ENCODE measurements at places on chromosomes 5 and 9.

DNA sequence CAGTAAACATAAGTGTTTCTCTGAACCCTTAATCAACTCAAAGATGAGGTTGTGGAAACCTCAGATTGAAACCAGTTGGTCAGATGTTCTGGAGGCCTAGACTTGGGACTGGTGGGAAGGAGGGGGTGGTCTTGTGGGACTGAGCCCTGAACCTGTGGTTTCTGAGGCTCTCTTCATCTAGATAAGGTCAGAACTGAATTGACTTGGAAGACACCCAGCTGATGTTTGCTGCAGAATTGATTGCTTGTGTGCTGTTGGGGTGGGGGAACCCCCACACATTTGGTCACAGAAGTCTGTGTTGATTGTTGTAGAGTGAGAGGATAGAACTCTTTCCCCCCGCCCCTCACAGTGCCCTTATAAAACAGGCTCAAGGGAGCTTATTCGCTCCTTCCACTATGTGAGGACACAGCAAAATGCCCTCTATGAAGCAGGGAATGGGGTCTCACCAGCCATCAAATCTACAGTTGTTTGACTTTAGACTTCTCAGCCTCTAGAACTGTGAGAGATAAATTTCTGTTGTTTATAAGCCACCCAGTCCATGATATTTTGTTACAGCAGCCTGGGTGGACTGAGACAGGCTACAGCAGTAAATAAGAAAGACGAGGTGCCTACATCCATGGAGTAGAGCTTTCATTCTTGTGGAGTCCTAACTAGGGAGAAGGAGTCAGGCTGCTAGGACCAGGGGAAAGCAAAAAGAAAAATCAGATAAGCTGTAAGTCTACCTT, 25.7 kb upstream of the UGCG start:
- no peak for DNase-seq

DNA sequence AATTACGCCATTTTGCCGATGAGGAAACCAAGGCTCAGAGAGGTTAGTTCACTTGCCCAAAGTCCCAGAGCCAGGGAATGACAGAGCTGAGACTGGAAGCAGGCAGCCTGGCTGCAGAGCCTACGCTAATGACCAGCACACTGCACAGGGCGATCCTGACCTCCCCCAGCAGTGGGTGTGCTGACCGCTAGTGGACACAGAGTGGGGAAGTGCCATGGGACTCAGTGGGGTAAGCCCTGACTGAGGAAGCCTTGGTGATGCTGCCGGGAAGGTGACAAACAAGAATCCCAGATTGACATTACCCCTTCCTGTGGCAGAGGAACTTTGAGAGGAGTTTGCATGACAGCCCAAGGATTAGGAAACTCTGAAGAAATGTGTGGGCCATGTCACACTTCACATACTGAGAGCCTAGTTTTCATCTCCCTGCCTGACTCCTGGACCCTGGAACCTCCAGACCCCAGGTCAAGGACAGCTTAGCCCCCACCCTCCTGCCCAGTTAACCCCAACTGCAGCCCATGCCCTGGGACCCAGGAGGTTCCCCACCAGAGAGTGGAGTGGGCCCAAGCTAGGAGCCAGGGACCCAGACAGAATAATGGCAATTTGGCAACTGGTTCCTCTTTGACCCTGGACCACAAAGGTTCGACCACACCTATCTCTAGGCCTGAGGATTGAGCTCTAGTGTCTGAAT, 19.7 kb upstream of the CSF1R start:
- DNase-seq, result no peak

- DNase-seq, result no peak
Measured at GRCh38 chr9:90860382-90860781, 58.8 kb downstream of the SYK start.

- DNase-seq, result no peak
Measured at GRCh38 chr9:107991581-107991980, 502.0 kb upstream of the KLF4 start.

DNA sequence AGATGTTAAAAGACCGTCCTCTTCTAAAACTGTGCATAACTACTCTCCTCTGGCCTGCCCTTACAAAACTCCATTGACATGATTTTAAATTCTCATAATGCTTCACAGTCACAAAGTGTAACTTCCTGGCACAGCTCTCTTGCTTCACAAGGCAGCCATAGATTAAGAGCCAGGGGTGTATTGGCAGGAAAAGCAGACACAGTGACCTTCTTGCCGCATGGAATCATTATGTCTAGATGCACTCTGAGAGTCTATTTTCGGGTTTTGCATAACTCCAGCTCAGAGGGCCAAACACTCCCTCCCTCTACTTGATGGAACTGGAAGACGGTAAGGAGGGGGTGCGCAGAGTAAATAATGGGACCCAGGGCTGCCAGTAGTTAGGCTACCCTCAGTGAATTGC, 110.1 kb downstream of the MARCHF3 start:
- DNase-seq, result no peak

- DNase-seq, result no peak
Measured at GRCh38 chr5:149841851-149842793, 102.5 kb downstream of the PDE6A start.

DNA sequence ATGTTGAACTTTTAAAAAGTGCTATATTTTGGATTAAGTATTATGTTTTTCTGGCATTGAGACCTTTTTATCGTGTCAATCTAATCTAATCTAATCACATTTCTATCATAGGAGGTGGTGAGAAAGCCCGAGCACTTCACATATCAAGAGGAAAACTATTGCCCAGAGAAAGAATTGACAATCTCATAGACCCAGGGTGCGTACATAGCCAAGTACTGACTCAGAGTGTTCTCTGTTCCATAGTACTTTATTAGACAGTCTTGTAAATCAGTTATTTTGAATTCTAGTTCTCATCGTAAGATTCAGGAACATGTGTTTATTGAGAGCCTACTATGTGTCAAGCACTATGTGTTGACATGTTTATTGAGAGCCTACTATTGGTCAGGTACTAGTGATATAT, 9.0 kb downstream of the MCCC2 start:
- DNase-seq, result no peak

DNA sequence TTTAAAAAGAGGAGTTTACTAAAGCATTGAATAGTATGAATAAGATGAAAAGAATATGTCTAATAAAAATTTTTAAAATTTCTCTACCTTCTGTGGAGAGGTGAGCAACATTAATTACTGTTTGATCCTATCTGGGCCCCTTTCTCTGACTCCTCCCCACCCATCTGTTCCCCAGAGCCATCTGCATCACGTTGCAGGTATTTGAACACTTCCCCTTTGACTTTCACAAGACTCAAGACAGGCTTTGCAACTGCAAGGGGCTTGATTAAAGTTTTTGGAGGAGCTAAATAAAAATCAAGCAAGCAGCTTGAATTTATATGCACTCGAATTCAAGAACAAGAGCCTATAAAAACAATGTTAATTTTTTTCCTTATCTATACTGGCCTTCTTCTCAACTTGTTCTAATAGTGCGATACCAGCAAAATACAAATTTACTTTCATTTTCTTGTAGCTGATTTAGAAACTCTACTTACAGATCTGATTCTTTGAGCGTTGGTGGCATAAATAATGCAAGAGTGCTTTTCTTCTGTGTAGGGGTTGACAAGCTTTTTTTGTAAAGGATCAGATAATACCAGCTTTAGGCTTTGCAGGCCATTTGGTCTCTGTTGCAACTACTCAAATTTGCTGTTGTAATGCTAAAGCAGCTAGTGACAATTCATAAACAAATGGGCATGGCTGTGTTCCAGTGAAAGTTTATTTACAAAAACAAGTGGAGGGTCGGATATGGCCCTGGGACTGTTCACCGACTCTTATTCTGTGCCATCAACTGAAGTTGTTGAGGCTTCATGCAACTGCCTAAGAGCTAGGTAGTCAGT, 21.2 kb downstream of the TXNDC8 start:
- no peak for DNase-seq

DNA sequence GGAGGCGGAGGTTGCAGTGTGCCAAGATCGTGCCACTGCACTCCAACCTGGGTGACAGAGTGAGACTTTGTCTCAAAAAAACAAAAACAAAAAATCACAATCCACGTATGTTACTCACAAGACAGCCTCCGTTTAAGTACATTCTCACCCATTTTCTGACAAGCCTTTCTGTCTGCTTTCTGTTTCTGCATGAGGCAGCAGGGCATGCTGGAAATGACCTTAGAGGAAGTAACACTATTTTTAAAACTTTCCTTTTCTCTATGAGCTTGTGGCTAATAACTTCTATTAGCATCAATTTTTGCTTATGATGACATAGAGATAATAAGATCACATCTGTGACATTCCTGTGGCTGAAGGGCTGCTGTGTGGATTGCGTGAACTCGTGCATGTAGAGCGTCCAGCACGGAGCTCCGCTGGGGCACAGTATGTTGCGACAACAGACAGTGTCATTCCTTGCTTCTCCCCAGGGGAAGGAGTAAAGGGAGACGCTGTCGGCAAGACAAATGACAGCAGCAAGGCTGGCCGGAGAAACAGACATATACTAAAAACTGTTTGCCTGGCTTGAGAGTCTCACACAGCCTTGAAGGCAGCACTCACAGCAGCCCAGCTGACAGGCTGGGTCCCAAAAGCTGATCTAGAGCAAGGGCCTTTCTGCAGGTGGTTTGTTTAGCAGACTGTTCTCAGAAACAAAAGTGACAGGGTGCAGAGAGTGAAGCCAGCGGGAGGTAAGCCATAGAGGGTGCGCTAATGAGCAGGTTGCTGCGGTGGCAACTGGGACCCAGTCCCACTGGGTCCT, 1.6 kb downstream of the BTNL3 start:
- DNase-seq, result no peak

DNA sequence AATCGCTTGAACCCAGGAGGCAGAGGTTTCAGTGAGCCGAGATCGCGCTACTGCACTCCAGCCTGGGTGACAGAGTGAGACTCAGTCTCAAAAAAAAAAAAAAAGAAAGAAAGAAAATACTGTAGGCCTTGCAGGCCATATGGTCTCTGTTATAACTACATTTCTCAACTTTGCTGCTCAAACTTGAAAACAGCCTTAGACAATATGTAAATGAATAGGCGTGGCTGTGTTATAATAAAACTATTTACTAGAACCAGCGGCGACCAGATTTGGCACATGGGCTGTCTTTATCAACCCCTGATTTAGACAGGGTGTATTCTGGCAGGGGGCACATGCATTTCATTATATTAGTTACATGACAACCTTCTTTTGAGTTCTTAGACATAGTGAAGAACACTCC, 130.0 kb downstream of the C9orf152 start:
- DNase-seq, result no peak

DNA sequence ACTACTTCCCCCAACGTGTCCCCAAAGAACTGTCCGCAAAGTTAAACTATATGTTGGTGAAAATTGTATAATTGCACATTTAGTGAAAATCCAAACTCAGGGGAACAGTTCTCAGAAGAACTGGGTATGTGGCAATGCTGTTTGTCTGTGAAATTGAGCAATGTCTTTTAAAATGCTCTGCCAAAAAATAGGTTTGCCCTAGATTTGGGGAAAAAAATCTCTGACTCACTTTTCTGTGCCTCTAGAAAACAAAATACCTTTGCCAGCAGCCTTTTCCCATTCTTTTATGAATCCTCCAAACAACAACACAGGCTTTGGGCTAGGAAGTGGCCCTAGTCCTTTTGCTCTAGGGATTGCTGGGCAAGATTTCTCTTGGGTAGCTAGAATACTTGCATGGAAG, 37.4 kb upstream of the ZNF608 start:
- DNase-seq, result no peak

- DNase-seq, result no peak
Measured at GRCh38 chr9:15400281-15400941, 22.3 kb upstream of the SNAPC3 start.

DNA sequence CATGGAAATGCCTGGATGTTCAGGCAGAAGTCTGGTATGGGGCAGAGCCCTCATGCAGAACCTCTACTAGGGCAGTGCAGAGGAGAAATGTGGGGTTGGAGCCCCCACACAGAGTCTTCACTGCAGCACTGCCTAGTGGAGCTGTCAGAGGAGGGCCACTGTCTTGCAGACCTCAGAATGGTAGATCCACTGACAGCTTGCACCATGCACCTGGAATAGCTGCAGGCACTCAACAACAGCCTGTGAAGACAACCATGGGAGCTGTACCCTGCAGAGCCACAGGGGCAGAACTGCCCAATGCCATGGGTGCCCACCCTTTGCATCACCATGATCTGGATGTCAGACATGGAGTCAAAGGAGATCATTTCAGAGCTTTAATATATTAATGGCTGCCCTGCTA, 36.9 kb downstream of the TRIP13 start:
- DNase-seq, result no peak

- DNase-seq, result no peak
Measured at GRCh38 chr9:110764006-110764405, 95.4 kb downstream of the MUSK start.

DNA sequence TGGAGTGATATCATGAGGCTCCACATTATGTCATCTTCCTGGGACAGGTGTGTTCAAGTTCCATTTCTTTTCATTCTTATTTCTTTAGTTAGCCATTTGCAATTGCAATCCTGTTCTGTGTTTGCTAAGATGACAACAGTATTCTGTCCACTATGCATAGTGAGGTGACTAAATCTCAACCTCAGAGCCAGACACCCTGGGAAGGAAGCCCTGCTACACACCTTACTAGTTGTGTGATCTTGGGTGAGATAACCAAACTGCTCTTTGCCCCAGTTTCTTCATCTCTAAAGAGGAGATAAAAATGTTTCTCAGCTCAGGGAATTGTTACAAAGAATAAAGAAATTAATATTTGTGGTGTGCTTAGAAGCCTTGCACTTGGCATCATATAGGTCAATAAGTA, 215.1 kb upstream of the RPS23 start:
- DNase-seq, result no peak

GRCh38 chr5:7745882-7746610, 104.9 kb downstream of the CFAP90 start:
- peak; percentile 6 for DNase-seq

- DNase-seq, result no peak
Measured at GRCh38 chr9:78713614-78714405, 416.9 kb downstream of the PSAT1 start.

DNA sequence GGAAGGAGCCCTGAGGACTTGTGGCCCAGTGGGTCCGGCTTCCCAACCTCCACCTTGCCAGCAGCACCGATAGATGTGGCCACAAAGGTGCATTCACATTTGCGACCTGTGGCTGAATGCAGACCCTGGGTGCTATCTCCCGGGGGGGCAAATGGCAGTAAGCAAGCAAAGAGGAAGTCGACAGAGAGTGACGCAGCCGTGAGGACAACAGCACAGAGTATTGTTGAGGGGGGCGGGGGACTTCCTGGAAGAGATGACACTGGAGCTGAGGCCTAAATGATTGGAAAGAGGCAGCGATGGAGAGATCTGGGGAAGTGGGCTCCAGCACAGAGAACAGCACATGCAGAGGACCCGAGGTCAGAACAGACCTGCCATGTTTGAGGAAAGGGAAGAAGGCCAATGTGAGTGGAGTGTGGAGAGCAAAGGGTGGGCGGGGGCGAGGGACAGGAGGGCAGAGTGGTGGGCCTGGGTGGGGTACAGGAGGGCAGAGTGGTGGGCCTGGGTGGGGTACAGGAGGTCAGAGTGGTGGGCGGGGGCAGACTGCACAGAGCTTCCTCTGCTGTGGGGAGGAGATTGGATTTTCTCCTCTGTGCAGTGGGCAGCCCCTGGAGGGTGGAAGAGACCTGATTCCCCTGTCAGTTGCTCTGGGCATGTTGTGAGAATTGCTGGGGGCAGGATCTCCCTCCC, 42.6 kb downstream of the ADAMTS2 start:
- DNase-seq, result no peak

- DNase-seq, result no peak
Measured at GRCh38 chr5:34977934-34978613, 48.7 kb downstream of the DNAJC21 start.

- no peak for DNase-seq
Measured at GRCh38 chr5:87411973-87412629, 629 bp downstream of the CCNH start.

- DNase-seq, result no peak
Measured at GRCh38 chr9:123321616-123322272, 34.3 kb upstream of the CRB2 start.

GRCh38 chr5:143600396-143601075, 197.1 kb upstream of the NR3C1 start:
- DNase-seq, result no peak
